ENCODE measurements at places on chromosomes 2 and 18.

GRCh38 chr2:206556357-206556949, 85.8 kb upstream of the FAM237A start:
- DNase-seq: peak; percentile 10

GRCh38 chr2:11154016-11154922, 998 bp upstream of the SLC66A3 start:
- DNase-seq: no peak

GRCh38 chr2:215060861-215061536, 77.4 kb downstream of the ABCA12 start:
- no peak for DNase-seq

DNA sequence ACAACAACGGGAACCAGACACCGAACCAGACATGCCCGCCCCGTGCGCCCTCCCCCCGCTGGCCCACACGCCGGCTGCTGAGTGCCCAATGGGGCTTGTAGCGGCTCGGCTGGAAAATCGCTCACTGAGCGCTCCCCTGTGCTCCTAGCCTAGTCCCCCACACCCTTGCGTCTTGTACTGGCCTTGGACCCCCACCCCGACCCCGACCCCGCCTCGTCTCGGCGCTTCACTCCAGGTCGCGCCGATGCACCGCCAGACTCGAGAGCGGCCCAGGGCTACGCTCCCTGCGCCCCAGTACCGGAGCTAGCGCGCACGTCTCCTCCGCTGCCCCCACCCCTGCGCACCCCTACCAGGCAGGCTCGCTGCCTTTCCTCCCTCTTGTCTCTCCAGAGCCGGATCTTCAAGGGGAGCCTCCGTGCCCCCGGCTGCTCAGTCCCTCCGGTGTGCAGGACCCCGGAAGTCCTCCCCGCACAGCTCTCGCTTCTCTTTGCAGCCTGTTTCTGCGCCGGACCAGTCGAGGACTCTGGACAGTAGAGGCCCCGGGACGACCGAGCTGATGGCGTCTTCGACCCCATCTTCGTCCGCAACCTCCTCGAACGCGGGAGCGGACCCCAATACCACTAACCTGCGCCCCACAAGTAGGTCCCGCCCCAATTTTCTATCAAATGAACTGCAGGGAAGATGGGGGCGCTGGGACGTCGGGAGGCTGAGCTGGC, 1.5 kb downstream of the GAD1 start:
- peak; percentile 37 for DNase-seq

DNA sequence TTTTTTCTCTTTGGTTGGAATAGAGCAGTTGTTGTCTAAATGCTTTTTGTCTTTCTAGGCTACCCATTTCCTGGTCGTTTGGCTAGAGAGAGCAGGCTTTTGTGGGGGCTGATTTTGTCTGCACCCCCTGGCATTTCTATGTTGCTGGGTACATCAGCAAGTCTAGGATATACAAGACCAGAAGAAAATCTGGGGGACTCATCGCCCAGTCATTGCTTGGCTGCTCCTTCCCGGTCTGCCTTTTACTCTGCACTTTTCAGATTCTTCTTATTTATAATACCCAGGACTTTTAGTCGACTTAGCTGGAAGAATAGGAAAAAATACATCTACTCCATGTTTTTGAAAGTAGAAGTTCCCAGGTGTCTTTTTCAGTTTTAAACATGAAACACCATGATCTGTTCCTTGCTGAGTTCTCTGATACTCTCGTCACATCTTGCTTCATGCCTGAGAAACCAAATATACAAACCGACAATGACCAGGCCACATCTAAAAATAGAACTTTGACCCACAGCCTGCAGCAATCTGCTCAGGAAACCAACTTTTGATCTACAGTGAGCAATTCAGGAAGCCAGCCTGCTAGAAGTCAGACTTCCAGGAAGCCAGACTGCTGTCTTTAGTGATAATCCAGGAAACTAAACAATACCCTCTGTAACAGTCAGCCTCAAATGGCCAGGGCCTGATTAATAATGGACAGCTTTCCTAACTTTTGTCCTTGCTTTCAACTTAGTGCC, 163.8 kb upstream of the MEX3C start:
- DNase-seq: no peak

GRCh38 chr18:23596183-23596582, 9.9 kb upstream of the NPC1 start:
- DNase-seq: peak; percentile 33

GRCh38 chr2:59034837-59035236, 793.7 kb upstream of the FANCL start:
- no peak for DNase-seq

- no peak for DNase-seq
These were observed 184.5 kb downstream of the AGPS start for GRCh38 chr2:177577075-177577474.

- DNase-seq: no peak
These were observed 48.2 kb downstream of the TWIST2 start for GRCh38 chr2:238895891-238896600.

DNA sequence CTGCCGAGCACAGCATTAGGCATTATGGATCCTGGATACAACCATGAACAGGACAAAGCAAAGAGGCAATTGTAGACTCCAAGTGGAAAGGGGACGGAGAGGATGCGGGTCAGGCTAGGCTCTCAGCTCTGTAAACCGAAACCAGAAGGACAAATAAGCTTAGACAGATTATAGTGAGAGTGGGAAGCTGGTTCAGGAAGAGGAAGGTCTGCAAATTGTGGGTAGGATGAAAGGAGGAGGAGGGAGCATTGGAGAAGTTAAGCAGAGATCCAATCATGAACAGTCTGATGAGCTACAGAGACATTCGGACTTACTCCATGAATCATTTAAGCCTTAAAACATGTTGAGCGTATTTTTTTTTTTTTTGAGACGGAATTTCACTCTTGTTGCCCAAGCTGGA, 3.0 kb downstream of the MSH6 start:
- no peak for DNase-seq

- DNase-seq: peak; percentile 47
These were observed 42.1 kb downstream of the FARSB start for GRCh38 chr2:222613715-222614331.

GRCh38 chr2:130884013-130884412, 47.3 kb downstream of the ARHGEF4 start:
- no peak for DNase-seq

DNA sequence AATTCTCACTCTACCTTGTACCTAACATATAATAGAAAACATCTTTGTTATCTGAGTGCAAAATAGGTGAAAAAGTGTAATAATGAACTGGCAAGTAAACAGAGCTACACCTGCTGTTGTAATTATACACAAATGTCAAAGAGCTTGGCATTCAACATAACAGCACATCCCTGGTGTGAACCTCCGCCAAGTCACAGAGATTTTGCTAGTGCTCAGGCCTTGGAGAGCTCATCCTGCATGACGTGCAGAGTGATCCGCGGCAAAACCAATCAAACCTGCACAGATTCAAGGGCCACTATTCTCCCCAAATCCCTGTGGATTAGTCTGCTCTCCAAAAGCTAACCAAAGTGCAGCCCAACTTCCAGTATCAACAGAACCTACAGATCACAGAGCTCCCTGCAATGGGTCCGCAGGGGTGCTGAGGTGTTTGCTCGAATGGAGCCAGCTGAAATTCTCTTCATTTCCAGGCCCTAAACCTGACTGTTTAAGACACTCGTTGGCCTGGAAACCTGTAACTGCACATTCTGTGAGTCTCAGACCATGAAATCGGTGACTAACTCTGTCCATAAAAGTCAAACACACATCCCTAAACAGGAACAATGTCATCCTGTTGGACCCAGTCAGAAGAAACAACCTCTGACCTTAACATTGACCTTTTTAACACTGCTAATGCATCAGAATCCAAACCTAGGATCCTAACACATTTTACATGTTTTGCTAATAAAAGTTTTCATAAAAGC, 111.8 kb downstream of the EPB41L3 start:
- no peak for DNase-seq

- no peak for DNase-seq
These were observed 87.4 kb downstream of the SLC4A3 start for GRCh38 chr2:219714681-219715400.

DNA sequence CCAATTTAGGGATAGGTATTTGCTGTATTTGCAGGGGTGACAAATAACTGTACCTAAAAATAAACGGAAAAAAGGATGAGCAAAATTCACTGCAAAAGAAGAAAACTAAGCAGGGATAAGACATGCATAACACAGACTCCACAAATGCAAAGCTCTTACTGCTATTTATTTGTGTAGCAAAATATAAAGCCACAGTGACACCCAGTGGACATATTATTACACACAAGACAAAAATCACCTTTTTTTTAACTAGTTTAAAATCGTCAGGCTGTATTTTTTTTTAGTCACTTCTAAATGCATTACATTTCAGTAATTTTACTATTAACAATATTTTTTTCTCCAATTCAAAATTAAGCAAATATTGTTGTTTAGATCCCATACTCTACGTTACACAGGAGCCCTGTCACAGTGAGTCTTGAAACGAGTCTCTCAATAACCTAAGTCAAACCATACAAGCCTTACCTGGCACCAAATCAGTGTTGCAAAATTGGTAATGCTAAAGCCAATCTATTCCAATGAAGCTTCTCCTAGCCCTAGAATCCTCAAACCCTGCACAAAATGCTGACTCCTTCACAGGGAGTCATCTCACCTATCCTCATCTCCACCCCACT, 23.7 kb downstream of the METTL4 start:
- peak; percentile 61 for DNase-seq

GRCh38 chr2:65279756-65280155, 52.1 kb downstream of the ACTR2 start:
- DNase-seq: no peak

DNA sequence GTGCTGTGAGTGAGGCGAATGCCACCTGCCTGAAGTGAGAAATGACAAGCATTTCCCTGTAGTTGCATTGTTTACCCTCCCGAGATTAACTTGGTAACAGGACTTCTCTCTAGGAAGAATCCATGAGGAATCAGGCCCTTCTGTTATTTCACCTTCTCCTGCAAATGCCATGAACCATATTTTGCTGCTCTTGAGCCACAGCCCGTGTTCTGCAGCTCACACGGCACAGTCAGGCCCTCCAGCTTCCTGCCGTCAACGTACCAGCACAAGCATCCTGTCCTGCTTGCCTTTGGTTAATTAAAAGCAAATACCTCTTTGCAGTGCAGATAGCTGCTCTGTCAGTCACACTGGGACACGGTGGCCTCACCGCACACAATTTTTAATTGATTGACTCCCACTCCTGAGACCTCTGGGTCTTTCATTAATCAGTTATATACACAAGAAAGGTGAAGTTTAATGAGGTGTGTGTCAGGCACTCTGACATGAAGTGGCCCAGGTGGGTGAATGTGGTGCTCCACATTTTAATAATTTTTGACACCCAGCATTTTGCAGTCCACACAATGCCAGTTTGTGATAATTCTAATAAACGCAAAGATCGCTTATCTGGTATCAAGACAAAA, 95.3 kb upstream of the ASB18 start:
- no peak for DNase-seq

GRCh38 chr2:64222351-64222750, 78.1 kb upstream of the PELI1 start:
- no peak for DNase-seq

GRCh38 chr2:37550190-37550589, 121.3 kb downstream of the CDC42EP3 start:
- DNase-seq: no peak

DNA sequence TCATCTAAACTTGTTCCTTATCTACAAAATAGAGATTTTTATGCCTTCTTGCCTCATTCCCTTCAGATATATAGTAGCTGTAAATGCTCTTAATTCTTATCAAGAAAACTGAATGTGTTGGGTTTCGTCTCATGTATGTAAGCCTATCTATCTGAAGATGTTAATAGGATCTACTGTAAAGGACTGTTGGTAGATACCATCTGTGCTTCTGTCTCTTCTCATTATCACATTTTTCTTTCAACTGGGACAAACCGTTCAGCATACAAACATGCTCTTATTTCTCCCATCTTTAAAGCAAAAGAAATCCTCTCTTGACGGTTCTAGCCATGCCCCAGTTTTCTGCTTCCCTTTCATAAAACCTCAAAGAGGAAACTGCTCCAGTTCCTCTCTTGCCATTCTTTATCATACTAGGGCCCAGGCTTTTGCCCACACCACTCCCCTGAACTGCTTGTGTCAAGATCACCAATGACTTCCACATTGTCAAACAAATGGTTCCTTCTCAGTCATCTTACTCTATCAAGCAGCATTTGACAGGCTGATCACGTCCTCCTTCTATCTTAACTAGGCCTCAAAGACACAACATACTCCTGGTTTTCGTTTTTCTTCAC, 88.7 kb downstream of the ARHGEF33 start:
- no peak for DNase-seq

DNA sequence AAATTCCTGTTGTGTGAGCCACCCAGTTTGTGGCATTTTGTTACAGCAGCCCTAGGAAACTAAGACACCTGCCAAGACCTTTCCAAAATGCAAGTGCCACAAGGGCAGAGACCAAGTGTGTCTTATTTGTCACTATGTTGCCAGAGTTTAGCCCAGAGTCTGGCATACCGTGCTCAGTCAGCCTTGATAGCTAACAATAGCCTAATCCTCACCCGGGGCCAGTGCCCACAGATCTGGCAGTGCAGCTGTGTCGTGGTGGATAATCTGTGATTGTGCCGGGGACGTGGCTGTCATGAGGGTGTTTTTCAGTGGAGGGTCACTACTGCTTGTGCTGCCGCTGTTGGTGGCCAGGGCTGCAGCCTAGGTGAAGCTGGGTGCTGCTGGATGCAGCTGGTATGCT, 53.5 kb downstream of the MEP1B start:
- DNase-seq: no peak

DNA sequence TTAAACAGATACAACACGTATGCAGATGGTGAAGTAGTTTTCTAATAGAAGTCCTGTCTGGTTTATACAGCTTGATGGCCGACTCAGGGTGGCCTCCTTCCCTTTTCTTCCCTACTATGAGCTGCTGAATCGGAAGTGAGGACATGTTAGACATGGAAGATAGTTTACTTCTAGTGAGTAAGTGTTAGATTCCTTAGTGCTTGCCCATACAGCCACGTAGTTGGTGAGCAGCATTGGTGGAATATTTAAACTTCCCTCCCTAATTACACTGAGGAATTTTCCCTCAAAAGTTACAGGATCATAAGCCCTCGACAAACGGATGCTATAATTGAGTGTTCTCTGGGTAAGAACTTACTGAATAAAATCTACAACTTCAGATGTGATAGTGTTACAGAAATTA, 52.1 kb downstream of the RHBDD1 start:
- DNase-seq: no peak

- DNase-seq: no peak
These were observed 17.0 kb upstream of the STAT4 start for GRCh38 chr2:191167766-191168165.
